AG08395 (cell line): ENCODE measurements at places on chromosomes 4 and X.
A peak's percentile ranks its signal among the peaks of the same experiment; 100 is the strongest.

- DNase-seq, result no peak
Measured at GRCh38 chrX:4932790-4933189, 1219.3 kb upstream of the PRKX start.

GRCh38 chr4:93740890-93741289, 87.7 kb upstream of the ATOH1 start:
- no peak for DNase-seq

DNA sequence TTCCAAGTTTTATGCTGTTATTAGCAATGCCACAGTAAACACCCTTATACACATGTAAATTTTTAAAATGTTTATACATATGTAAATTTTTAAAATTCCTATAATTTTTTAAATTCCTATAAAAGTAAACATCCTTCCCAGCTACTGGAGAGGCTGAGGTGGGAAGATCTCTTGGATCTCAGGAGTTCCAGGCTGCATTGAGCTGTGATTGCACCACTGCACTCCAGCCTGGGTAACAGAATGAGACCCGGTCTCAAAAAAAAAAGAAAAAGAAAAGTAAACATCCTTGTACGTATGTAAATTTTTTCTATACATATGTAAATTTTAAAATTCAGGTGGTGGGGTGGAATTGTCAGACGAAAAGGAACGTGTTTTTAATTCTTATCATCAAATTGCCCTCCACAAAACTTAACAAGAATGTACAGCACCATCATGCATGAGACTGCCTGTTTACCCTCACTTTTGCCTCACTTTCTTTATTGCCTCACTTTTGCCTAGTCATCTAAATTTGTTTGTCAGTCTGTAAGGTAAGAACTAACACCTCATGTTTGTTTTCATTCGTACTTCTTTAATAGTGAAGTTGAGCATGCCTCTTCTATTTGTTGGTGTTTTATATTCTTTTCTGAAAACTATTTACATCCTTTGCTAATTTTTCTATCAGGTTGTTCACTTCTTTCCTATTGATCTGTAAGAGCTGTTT, 8.0 kb downstream of the SLC7A3 start:
- DNase-seq, result no peak

DNA sequence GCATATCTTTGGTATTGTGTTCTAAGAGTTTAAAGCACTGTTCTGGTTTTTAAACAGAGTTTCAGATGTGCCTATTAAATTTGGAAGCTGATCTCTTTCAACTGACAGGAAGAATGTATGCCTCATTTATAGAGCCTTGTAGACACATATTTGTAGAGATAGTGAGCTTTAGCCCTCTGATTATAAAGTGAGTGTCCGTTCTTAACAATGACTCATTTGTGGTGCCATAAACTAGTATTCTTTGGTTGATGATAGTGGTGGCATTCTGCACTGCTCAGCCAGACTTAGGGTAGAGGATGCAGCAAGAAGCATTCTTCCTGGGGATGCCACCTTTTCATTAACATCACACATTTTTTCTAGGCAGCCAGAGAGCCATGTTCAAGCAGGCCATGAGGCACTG, 121.7 kb downstream of the TLL1 start:
- no peak for DNase-seq

- no peak for DNase-seq
Measured at GRCh38 chr4:33386764-33387163, 2666.6 kb downstream of the PCDH7 start.

- no peak for DNase-seq
Measured at GRCh38 chrX:63746278-63746677, 38.7 kb downstream of the ARHGEF9 start.

GRCh38 chr4:3203971-3204431, 45.0 kb upstream of the MSANTD1 start:
- peak; percentile 80 for DNase-seq

DNA sequence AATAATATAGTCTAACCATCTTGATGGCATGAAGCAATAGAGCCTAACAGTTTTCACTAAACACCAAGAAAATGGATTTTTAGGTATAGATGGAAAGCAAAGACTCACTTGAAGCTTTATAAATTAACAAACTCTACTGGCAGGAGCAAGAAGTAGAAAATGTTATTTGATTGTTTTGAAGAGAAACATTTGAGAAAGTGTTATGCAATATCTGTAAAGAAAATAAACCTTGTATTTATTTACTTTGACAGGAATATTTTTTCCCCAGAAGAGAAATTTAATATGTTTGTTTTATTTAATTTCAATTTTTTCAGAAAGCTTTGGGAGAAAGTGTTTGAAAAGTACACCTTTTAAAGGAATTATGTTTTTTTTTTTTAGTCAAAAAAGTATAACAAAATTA, 139.0 kb downstream of the STIM2 start:
- no peak for DNase-seq

DNA sequence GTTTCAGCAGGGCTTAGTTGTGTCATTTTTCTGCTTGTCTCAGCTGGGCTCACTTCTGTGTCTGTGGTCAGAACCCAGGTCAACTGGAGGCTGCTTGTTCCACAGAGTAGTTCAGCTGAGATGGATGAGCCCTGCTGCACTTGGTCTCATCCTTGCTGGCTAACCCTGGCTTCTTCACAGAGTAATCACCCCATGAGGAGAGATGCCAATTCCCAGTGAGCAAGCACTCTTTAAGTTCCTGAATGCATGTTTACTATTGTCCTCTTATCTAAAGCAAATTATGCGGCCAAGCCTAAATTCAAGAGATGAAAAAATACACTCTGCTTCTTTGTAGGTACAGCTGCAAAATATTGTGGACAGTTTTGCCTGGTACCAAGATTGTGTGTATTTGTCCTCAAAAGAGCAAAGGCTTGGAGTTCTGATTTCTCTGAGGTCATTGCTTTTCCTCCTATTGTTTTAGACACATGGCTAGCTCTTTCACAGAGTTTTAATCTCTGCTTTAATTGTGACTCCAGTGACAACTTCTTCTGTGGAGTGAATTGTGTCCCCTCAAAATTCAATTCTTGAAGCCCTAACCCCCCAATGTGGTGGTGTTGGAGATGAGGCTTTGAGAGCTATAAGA, 236.6 kb upstream of the ANKRD50 start:
- peak; percentile 47 for DNase-seq

DNA sequence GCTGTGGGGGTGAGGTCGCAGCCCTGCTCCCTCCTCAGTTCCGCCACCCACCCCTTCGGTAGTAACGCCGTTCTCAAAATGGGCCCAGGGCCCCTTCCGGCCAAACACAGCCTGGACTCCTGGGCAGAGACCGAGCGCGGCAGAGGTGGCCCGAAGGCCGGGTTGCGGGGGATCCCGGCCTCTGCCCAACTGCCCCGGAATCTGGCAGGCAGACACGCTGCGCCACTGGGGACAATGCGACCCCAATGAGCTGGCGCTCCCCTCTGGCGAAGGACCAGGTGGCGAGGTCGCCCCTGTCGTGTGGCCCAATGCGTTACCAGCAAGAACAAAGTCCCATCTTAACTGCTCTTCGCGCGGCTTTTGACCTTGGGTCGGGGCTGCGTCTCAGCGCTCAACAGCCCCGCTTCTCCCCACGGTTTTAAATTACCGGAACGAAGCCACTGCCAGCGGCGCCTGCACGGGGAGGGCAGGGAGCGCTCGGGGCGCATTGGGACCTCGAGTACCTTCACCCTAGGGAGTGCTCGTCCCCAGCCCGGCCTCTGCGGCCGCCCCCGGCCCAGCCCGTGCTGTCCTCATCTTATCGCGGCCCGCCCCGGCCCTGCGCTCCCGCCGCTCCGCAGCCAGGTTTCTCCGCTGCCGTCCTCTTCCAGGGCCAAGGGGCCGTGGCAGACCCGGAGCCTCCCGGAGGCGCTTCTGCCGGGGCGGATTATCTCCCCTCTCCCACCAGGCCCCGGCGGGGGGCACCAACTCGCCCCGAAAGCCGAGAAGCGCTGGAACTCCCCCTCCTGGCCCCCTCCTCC, 22.2 kb upstream of the HMX1 start:
- no peak for DNase-seq

GRCh38 chrX:124217304-124218251, 114.9 kb upstream of the TEX13D start:
- DNase-seq, result peak; percentile 23

DNA sequence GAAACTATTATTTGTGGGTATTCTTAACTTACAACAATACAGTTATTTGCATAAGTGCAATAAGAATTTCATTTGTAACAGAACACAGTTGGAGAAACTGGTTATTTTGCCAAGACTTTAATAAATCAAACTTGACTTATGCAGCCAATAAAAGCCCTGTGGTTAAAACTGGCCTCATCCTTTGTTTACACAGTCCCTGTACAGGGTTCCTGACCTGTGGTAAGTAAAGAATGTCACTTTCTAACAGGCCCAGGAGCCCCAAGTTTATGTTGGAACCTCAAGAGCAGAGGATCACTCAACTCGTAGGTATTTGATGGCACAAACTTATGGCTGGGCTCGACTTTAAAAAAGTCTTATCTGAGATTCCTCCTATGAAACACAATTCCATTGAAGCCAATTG, 88.6 kb upstream of the PTCHD1 start:
- DNase-seq, result no peak

GRCh38 chr4:62135565-62136156, 935.5 kb downstream of the ADGRL3 start:
- no peak for DNase-seq

DNA sequence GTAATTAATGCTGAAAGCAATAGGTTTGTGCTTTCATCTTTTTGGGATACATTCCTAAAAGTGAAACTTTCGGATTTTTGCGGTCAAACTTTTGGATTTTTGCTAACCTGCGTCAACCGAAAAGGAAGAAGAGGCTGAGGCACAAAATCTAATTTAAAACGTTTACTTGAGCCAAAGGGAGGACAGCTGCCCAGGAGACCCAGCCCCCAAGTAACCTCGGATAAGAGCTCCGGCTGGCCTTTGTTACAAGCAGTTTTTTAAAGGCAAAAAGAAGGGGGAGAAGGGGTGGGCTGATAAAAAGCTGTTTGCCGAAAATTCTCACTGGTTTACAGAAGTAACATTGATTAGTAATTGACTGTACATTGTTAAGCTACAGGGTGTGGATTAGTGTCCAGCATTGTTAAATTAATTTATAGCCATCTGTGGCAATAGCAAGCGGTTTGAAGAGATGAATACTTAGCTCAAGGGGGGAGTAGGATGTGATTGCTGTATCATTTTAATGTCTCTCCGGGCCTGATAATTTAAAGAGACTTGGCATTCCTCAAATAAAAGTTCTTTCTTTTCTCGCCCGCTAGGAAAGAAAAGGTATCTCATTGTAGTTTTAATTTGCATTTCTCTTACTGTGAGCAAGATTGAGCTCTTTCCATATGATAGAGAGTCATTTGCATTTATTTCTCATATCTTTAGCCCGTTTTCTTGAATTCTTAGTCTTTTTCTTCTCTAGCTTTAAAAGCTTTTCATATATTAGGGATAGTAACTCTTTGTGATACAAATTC, 59.1 kb upstream of the USP9X start:
- DNase-seq, result no peak

DNA sequence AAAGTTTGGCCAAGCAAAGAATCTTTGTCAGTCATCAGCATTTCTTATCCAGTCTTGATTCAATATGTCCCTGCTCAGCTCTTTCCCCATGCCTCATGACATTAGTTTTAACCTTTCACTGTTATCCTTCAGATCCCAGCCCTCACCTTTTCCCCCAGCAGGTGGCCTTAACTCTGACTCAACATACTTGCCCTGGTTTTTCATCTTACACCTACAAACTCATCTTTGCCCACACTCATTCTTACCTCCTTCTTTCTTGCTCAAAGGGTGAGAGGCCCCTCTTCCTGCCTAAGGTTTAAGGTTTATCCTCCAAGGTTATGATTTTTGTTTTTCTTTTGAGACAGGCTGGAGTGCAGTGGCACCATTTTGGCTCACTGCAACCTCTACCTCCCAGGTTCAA, 10.6 kb upstream of the ANXA5 start:
- no peak for DNase-seq
